H7 (cell line): ENCODE measurements at places on chromosomes 2 and 18.
A peak's percentile ranks its signal among the peaks of the same experiment; 100 is the strongest.

DNA sequence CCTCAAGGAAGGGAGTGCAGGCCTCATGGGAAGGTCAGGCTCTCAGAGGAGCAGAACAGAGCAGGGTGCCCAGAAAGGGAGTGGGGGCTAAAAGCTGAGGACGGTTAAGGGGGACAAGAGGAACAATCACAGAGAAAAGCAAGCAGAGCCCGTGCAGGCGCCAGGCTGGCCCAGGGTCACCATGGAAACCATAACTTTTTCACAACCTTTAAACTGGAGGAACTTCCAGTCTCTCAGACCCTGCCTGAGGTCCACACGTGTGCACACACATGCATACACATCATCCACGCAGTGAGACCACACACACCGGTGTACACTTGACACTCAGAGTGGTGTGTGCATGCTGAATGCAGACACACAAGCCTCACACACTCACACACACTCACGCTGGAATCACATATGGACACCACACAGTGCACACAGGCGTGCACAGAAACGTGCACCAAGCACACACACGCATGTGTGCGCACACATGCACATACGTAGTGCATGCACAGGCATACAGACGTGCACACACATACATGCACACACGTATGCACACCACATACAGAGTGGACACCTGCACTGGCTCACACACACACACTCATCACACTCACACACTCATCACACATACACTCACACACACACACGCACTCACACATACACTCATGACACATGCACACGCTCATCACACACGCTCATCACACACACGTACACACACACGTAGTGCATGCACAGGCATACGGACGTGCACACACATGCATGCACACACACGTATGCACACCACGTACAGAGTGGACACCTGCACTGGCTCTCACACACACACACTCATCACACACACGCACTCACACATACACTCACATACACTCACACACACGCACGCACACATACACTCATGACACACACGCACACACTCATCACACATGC lies 37.2 kb upstream of the SNED1 start:
- no peak for DNase-seq

- peak; percentile 85 for DNase-seq
These were observed 61.4 kb downstream of the TGOLN2 start for GRCh38 chr2:85266146-85267041.

- DNase-seq, result no peak
These were observed 213.8 kb downstream of the AFF3 start for GRCh38 chr2:99928470-99929053.

GRCh38 chr2:219408631-219409030 lies 9.5 kb upstream of the DES start:
- no peak for DNase-seq

- DNase-seq, result no peak
These were observed 17.7 kb downstream of the BCL11A start for GRCh38 chr2:60535685-60536312.

GRCh38 chr2:29110916-29111535 lies 4.2 kb upstream of the CLIP4 start:
- no peak for DNase-seq

- DNase-seq, result no peak
These were observed 14.6 kb downstream of the NBAS start for GRCh38 chr2:15546297-15547098.

DNA sequence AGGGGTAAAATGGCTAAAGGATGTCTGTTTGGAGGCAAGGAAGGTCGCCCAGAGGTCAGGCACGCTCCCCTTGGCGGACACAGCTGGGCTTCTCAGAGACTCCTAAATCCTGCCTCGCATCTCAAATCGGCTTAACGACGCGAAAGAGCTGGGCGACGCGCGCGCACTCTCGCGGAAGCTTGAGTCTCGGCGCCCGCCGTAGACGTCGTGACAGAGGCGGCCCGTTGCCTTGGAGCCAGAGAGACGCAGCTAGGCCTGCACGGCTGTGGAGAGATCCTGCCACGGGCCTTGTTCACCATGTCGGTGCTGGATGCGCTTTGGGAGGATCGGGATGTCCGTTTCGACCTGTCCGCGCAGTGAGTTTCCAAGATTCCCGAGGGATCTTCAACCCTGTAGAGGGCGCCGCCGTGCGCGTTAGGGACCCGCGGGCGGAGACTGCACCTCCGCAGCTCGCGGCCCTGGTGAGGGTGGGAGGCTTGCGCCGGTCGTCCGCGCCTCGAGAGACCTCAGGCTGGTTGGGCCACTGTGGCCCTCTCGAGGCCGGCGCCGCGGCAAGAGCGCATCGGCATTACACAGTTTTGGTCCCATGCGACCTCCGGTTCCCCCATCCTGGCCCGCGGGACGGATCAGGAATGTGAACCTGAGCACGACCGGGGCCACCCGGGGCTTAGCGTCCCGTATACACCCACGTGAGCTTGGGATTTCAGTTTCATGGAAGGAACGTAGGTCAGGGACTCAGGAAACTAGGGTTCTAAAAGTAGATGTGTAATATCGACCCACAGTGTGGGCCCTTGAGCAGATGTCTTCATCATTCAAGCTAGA lies at the start of gene BBS5:
TSS of gene BBS5 (plus strand) at position 238 of the 822 bp plus-strand sequence. CDS start at position 298, 60 bp downstream.
- DNase-seq, result peak; percentile 81

DNA sequence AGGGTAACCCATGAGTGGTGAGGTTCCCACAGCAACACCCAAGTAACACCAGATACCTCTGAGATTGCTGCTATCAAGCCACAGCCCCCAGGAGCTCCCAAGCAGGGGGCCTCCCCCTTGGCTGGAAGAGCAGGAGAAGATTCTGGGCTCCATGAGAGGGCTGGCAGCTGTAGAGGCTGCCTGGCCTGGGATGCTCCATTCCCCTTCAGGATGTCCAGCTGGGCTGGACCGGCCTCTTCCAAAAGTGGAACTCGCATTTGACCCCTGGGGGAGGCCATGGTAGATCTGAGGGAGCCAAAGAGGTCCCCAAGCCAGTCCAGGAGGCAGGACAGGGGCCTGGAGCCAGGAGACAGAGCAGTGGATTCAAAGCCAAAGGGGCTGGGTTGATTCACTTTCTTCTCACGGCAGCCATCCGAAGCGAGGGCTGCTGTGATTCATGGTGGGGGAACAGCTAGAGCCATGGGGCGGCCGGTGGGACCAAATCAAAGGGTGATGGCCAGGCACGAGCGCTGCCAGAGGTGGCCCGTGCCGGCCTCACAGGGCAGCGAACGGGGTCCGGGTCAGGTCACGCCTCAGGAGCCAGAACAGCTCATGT lies 95.3 kb upstream of the ID2 start:
- DNase-seq, result peak; percentile 41

DNA sequence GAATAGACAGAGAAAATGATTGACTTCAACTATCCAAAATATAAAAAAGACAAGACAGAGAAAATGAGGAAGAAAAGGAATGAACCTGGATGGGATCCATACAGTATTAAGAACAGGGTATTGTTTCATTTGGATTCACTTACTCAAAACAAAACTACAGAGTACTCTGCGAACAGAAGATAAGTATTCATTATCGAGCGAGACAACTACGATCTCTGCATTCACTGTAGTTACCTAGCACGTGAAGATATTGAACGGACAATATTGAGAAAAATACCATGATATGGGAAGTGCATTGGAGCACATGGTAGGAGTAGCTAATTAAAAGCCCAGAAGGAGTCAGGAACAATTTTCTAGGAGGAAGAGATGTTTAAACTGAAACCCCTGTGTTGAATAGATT lies 1.0 kb upstream of the ORC2 start:
- DNase-seq, result no peak

GRCh38 chr18:6941996-6942395 lies 175.6 kb downstream of the LAMA1 start:
- DNase-seq, result no peak

DNA sequence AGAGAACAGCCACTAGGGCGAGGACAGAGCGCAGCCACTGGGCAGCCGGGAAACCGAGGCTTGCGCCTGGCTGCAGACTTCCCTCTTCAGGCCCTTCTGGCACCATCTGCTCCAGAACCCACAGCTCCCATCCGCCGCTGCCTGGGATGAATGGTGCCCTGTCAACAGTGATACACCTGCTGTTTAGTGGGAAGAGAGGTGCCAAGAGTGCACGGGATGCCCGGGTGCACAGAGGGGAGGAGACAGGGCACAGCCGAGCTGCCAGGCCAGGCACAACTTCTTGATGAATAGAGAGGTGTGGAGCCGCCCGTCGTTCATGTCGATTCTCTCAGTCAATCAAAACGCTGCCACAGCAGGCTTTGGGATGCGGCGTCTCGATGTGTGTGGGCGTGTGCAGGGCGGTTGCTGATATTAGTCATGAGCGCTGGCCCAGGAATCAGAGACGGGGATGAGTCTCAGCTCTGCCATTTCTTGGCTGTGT lies 39.5 kb downstream of the RRM2 start:
- DNase-seq, result peak; percentile 37

DNA sequence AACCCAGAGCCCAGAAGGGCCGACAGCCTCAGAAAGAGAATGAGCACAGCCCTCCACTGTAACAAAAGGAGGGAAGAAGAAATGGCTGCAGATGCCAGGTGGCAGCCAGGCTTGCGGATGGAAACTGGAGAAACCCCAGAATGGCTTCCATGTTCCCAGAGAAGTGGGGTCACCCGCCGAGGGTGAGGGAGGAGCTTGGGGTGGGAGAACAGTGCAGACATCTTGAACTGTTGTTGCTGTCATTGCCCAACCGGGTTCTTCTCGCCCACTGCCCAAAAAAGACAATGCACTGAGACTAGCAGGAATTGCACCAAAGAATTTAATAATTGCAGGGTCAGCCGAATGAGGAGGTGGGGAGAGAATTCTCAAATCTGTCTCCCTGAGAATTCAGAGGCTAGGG lies 223.2 kb upstream of the RAB6C start:
- no peak for DNase-seq

DNA sequence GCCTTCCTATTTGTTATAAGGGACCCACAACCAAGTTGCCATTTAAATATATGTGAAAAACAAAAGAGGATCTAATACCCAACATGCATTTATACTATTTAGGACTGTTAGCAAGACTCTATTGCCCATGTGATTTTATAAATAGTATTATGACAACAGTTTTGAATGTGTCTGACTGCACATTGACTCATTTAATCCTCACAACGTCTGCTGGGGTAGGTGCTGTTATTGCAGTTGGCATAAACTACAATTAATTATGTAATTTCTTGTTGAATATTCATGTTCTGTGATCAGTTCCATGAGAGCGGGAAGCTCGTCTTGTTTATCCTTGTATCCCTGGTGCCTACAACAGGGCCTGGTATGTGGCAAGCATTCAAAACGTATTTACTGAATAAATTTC lies 53.7 kb downstream of the SH2D6 start:
- no peak for DNase-seq

DNA sequence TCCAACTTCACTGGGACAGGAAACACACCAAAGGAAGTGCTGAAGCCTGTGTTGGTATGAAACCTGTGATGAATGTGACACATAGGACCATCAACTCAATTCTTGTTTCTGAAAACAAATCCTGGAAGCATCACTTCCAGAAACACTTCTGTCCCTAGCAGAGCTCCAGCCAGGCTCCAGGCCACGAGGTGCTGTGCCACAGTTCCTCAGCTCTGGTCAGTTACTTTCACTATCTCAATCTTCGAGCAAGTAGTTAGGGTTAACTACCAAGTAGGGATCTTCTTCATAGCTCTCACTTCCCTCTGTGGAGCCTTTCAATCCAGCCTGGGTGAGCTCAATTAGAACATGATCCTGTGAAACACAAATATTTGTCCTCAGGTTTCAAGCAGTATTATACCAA lies 3.6 kb upstream of the LCT start:
- DNase-seq, result no peak

DNA sequence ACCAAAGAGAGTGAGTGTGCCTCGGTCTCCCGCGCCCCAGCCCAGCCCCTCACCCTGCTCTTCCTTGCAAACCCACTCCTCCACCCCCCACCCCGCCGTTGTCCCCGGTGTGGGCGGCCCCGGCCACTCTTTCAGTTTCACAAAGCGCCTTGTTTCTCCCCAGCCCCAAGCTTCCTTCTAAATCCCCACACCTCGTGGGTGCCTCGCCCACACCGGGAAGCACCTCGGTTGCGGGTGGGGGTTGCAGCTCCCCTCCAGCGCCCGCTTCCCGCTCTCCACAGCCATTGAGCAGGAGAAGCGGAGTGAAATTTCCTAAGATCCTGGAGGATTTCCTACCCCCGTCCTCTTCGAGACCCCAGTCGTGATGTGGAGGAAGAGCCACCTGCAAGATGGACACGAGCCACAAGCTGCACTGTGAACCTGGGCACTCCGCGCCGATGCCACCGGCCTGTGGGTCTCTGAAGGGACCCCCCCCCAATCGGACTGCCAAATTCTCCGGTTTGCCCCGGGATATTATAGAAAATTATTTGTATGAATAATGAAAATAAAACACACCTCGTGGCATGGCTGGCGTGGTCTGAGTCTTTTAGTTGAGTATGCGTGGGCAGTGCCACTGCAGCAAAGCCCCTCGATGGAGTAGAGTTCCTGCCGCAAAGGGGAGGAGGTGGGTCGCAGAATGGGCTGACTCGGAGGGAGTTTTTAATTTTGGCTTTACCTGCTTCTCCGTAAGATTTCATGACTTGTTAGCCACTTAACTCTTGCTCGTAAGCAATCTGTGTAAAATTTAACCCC lies 848 bp downstream of the TMSB10 start:
- peak; percentile 69 for DNase-seq

- no peak for DNase-seq
These were observed 350.5 kb downstream of the CCDC85A start for GRCh38 chr2:56534321-56534720.

- DNase-seq, result no peak
These were observed 4.4 kb upstream of the SMAD7 start for GRCh38 chr18:48954886-48955819.

- DNase-seq, result no peak
These were observed 6.3 kb downstream of the ADRA2B start for GRCh38 chr2:96109931-96110511.

DNA sequence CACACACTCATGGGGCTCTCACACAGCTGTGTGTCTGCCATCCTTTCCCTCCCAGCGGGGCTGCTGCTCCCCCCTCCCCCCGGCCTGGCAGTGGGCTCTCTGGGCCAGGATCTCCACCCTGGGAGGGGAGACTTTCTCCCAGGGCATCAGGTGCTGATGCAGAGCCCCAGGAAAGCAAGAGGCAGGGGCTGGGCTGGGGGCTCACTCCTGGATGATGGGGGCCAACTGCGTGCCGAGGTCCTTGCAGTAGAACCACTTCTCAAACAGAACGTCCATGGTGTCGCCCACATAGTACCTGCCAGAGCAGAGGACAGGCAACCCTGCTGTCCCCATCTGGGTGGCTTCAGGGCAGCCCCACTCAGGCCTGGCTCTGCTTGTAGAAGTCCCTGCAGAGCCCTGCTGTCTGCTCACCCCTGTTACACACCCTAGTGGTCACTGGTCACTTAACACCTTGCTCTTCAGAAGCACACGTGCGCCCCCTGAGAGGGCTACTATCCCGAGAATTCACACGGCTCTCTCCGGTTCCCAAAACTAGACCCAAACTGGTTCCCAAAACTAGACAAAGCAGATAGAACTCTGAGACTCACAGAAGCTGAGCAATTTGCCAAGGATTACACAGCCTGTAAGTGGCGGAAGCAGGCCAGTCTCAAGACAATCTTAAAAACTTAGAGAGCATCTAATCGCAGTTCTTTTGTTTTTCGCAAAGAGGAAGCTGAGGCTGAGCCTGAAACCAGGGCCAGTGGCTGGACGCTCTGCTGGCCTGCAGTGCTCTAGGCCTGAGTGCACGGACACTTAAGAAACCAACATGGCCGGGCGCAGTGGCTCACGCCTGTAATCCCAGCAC lies 6.6 kb upstream of the OXER1 start:
- DNase-seq, result peak; percentile 94
